ENCODE measurements at places on chromosomes 16 and 17.
A peak's percentile ranks its signal among the peaks of the same experiment; 100 is the strongest.

- DNase-seq, result no peak
Measured at GRCh38 chr17:70865993-70866804, 696.9 kb downstream of the KCNJ2 start.

DNA sequence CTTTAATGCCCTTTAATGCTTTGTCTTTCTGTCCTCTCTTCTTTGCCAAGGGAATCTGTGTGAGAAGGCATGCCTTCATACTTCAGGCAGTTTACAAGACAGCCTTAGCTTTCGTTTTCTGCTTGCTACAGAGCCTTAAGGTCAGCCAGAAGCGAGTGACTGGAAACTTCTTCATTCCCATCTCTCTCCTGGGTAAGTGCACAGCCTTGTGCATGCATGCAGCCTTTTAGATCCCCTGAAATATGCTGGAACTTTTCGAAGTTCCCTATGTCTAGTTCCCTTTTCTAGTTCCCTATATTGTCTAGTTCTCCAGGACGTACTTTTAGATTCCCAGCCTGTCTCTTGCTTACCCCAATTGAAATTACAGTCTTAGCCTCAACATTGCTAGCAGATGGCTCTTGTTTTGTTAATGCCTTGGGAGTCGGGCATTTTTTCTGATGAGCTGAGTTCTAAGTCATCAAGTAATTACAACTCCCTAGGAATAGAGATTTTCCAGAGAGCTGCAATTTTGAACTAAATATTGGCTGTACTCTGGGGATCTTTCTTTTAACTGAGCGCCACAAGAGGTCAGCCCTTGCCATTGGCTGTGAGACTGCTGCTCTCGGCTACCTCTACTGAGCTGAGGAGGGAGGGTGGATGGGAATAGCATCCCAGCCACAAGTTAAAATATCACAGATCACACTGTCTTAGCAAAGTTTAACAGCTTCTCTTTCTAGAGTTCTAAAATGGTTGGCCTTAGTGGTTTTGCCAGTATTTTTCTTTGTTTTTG lies 22.7 kb upstream of the PPM1D start:
- DNase-seq, result peak; percentile 56

- DNase-seq, result peak; percentile 44
Measured at GRCh38 chr17:40615068-40615840, 32.4 kb downstream of the SMARCE1 start.

GRCh38 chr17:39365242-39365641 lies 36.2 kb downstream of the FBXL20 start:
- no peak for DNase-seq

- DNase-seq, result no peak
Measured at GRCh38 chr16:17211797-17212196, 259.0 kb downstream of the XYLT1 start.

- no peak for DNase-seq
Measured at GRCh38 chr16:68380676-68381362, 67.5 kb downstream of the SMPD3 start.

- no peak for DNase-seq
Measured at GRCh38 chr16:81415751-81416150, 28.9 kb upstream of the CMIP start.
